ENCODE measurements at places on chromosomes 1 and 21.
A peak's percentile ranks its signal among the peaks of the same experiment; 100 is the strongest.

DNA sequence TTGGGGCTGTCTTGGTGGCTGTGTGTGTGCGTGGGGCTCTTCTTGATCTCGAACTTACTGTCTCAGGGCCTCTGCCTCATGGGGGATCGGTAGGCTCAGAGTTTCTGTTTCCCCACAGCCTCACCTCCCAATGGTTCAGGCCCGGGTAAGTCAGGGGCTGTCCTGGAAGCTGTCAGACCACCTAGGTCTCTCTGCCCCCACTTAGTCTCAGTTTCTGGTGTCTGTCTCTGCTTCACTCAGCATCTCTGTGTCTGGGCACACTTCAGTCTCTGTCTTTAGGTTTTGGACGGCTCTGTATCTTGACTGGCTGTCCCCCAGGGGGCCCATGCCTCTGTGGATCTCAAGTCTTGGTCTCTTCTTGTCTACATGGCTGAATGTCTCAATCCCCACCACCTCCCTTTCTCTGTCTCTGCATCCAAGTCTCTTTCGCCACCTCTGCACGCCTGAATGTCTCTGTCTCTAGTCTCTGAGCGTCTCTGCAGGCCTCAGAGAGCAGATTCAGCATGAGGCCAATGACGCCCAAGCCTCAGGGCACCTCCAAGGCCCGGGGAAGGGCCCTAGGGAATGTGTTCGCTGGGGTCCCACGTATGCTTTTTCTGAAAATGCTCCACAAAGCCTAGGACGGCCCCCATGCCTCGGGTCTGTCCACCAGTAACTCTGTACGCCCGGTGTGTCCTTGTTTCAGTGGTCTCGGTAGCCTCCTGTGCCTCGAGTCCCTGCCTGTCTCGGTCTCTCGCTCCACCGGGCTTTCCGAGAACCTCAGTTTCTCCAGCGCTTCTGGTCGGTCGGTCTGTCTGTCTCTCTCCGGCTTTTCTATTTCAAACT, 818 bp downstream of the FHL3 start:
- no peak for DNase-seq

- no peak for DNase-seq
Observed at GRCh38 chr1:34682452-34683223, 72.2 kb upstream of the GJB5 start.

DNA sequence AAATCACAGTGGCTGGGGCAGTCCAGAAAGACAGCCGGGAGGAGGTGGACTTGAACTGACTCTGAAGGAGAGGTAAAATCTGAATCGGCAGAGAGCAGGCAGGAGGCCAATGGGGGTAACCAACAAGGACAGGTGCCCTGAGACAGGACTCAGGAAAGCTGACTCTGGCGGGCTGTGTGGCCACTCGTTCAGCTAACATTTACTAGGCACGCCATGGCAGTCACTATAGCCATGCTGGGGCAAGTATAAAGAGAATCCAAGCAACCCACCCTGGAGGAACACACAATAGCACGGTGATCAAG, 7.4 kb downstream of the TIAM1 start:
- no peak for DNase-seq

DNA sequence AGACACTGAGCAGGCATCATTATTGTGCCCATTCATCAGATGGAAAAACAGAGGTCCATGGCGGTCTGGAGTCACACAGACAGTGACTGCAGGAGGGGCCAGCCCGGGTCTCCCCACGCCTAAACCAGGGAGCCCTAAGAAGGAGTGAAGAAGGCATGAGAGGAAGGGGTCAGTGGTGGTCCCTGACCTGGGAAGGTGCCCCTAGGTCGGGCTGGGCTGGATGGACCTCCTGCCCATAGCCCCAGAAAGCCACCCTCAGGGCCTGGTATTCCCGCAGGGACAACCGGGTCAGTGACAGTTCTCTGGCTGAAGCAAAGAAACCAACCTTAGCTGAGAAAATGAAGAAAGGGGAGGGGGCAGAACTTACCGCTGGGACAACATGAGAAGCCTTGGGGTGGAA, 163.4 kb upstream of the C1orf174 start:
- DNase-seq, result no peak

GRCh38 chr1:226029093-226029496, 30.0 kb upstream of the SDE2 start:
- no peak for DNase-seq

DNA sequence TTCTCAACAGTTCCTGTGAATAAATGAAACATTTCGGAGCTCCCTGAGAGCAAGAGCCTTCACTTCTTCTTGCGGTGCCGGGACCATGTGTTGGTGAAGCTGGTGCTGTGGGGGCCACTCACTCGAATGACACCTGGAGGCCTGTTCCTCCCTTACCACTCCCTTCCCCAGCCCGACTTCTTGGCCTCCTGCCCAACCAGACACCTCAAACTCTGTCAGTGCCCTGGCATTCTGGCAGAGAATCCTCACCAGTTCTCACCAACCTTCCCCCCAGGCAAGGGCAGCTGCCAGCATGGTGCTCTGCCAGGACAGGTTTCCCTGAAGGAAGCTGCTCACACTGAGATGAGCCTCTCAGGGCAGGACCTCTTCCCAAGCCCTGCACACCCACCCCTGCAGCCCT, 68.3 kb downstream of the MPZL1 start:
- no peak for DNase-seq

DNA sequence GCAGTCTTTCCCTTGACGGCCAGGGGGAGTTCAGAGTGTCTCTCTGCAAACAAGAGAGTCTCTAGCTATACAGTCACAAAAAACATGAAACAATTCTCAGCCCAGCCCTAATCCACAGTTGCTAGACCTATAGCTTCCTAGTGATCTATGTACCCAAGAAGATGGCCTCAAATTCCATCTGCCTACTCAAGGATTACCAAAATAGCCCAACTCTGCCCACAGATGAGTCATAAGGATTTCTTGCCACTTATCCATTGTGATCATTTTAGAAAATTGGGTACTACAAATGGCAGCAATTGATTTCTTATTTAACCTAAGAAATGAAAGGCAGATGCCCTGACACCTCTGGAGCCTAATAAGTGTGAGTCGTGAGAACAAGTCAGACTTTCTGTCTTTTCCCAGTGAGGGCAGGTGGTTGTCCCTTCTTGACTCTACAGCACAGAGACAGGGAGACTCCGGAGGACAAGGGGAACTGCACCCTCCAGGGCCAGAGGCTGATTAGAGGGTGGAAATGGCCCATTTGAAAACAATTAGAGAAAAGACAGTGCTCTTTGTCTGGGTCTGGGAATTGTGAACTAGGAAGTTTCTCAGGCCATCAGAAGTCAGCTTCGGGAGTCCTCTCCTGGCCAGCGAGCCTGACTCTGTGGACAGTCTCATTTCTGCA, 65.4 kb downstream of the ABCA4 start:
- no peak for DNase-seq

DNA sequence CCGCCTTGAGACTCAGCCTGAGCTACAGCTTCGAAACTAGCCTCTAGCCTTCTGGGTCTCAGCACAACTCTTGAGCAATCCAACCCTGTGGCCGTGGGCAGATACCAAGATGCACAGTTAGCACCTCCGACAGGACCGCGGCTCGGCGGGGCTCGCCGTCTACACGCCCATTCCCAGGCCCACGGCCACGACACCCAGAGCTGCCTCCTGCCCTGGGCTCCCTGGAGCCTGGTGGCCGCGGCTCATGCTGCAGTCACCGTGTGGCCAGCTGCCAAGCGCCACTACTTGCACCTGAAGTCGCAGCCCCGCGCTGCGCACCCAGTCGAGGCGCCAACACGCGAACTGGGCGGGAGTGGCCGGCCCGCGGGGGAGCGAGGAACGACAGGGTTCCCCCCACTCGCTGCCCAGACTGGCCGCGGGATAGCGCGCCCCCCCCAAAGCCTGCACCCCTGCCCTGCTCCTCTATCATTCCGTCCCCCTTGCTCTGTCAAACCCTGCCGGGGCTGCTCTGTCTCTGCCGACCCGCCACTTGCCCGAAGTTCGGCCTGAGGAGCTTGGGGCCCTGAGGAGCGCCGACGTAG, 729 bp upstream of the CDCA8 start:
- peak; percentile 4 for DNase-seq

DNA sequence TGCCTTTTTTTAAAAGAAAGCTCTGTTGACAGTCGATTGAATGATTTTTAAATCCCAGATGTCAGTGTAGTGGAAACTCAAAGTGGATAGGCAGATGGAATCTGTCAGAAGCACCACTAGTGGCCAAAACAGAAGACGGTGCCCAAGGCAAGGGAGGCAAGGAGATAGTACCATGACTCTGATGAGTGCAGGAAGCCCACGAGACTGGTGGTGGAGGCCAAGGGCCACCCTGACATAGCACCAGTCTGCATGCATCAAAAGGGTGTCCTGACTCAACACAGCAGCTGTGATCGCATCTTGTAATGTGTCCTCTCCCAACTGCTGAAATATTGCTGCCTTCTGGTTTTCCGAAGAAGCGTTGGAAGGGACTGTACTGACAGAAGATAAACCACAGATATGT, 124.1 kb upstream of the PAPPA2 start:
- no peak for DNase-seq

GRCh38 chr1:65281846-65282245, 27.5 kb upstream of the DNAJC6 start:
- DNase-seq, result no peak

DNA sequence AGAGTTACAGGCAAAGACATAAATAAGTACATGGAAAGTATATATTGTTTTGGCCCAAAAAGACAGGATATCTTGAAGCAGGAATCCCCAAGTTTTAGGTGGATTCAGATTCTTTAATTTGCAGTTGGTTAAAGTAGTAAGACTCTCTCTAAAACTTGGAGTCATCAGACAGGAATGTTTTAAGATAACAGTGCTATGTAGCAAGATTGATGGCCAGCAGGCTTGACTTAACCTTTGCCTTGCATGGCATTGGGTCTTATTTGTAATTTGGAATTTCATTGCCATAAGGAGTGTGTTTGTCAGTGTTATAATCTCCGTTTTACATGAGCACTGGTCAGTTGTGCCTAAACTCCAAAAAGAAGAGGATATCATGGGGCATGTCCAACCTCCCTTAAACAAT, 727.6 kb upstream of the CHRM3 start:
- DNase-seq, result no peak

- DNase-seq, result no peak
Observed at GRCh38 chr21:32015461-32016139, 142.8 kb downstream of the HUNK start.

GRCh38 chr1:107254306-107254705, 113.5 kb downstream of the NTNG1 start:
- no peak for DNase-seq

- DNase-seq, result no peak
Observed at GRCh38 chr1:186409091-186409490, 33.5 kb downstream of the ODR4 start.

DNA sequence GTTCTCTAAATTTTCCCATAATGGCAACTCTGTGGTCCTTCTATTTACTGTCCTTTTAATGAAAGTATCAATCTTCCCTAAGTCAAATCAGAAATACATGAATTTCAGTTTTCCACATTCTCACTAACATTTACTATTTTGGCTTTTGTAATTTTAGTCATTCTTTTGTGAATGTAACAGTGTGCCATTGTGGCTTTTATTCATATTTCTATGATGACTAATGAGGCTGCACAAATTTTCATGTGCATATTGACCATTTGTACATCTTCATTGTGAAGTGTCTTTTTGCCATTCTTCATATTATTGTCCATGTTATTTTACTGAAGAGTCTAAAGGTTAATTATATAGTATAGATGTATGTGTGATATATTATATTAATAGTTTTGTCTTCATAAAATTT, 431.0 kb upstream of the BRINP3 start:
- no peak for DNase-seq

DNA sequence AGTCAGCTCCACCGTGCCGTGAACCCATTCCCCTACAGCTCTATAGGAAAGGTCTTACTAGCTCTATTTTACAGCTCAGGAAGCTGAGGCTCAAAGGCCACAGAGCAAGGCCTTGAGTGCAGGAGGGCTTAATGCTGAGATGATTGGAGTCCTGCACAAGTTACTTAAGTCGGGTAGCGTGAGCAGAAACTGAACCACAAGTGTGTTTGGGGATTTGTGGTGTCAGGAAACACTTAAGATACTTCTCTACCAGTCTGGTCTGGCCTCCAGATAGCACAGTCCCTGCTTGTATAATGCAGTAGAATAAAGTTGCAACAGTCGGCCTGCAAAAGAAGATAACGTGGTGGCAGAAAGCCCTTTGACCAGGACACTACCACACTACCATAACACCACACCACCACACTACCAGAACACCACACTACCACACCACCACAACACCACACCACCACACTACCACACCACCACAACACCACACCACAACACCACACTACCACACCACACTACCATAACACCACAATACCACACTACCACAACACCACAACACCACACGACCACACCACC, 118.1 kb downstream of the SPSB1 start:
- no peak for DNase-seq

- no peak for DNase-seq
Observed at GRCh38 chr1:91736146-91736714, 149.7 kb downstream of the TGFBR3 start.

DNA sequence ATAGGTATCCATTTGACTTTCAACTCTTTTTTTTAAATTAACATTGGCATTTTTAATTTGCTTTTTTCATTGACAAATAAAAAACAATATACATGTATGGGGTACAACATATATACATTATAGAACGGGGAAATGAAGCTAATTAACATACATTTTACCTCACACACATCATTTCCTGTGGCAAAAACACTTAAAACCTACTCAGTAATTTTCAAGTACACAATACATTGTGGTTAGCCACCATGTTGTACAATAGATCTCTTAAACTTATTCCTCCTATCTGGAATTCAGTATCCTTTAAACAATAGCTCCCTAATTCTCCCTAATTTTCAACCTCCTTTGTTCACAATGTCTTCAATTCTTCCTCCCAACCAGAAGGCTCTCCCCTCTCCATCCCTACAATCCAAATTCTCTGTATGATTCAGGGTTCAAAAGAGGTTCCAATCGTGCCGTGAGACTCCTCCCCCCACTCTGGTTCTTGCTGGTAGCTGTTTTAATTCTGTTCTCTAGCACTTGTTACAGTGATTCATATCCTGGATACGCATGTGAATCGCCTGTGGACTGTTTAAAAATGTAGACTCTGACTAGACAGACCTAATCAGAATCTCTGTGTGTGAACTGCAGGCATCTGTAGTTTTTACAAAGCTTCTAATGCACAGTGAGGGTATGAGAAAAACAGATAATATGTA, 87.6 kb upstream of the DUSP10 start:
- no peak for DNase-seq

DNA sequence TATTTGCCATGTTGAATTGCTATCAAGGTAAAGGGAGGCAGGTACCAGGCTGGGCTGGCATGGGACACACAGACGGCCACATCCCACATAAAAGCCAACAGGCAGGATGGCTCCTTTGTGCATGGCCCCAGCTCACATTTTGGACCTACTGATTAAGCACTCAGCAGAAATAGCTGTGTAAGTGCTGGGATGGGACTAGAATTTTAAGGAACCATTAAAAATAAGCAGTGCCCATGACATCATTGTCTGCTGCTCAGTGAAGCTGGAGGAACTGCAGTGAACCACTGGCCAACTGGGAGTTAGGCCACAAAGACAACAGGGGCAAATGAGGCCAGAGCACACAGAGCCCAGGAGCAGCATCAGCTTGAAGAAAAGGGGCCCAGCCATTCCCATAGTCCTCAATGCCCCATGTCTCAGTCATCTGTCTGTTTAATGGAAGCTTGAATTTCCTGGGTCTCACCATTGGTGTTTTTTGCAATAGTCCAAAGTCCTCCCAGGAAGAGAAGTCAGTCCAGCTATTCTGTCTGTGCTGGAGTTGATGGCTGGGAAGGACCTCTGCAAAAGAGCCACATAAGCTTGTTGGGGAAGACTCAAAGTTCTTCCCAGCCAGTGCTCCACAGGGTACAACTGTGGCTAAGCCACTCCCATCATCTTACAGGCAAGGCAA, 45.3 kb upstream of the TNR start:
- DNase-seq, result no peak

- DNase-seq, result no peak
Observed at GRCh38 chr21:41411449-41412089, 14.5 kb upstream of the MX1 start.

GRCh38 chr1:168887381-168887780, 158.4 kb upstream of the DPT start:
- no peak for DNase-seq

All from SHP77 treated with DMSO at 0.1 percent for 48 hours (cell line).